ENCODE measurements at places on chromosomes 13 and 19. TPM values are rescaled to one million over a fixed set of nuclear protein-coding genes. Genes with fewer than 3 reads are reported as not detected.
A peak's percentile ranks its signal among the peaks of the same experiment; 100 is the strongest.

LENG1 gene
- total RNA-seq, result 8.0 TPM

- H3K27me3 ChIP-seq, result peaks cover 2% of the 10 kb centered on the region
- no peak for DNase-seq
- no peak overlapping the region for H3K27ac ChIP-seq
- no peak overlapping the region for H3K4me3 ChIP-seq
Measured at GRCh38 chr19:38912600-38913514, 871 bp upstream of the CCER2 start.

DNA sequence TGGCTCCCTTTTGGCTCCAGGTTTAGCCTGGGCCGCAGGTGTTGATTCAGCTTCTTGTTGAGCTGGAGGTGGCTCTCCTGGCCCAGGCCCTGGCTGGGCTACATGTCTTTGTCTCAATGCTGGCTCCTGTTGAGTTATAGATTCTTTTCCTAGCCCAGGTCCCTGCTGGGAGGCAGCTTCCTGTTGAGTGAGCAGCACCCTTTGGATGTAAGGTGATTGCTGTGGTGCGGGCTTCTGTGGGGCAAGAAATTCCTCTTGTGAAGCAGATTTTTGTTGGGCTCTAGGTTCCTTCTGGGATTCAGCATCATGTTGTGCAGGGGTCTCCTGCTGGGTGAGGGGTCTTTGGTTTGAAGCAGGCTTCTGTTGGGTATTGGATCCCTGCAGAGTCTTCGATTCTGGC is 545 bp downstream of the LIPE start:
- H3K27ac ChIP-seq, result no peak overlapping the region
- no peak overlapping the region for H3K4me3 ChIP-seq
- H3K4me1 ChIP-seq, result peaks cover 8% of the 10 kb centered on the region
- H3K36me3 ChIP-seq, result no peaks in the 10 kb centered on the region
- no peaks in the 10 kb centered on the region for H3K27me3 ChIP-seq
- no peak for DNase-seq

UQCR11 gene
- 200 TPM for total RNA-seq

- DNase-seq, result no peak
- H3K27ac ChIP-seq, result no peak overlapping the region
Measured at GRCh38 chr13:89988206-89988605, 1359.3 kb upstream of the MIR17HG start.

GRCh38 chr13:93646245-93646644 is 419.6 kb downstream of the GPC6 start:
- H3K27ac ChIP-seq, result no peak overlapping the region
- DNase-seq, result no peak
- no peaks in the 10 kb centered on the region for H3K4me1 ChIP-seq

DNA sequence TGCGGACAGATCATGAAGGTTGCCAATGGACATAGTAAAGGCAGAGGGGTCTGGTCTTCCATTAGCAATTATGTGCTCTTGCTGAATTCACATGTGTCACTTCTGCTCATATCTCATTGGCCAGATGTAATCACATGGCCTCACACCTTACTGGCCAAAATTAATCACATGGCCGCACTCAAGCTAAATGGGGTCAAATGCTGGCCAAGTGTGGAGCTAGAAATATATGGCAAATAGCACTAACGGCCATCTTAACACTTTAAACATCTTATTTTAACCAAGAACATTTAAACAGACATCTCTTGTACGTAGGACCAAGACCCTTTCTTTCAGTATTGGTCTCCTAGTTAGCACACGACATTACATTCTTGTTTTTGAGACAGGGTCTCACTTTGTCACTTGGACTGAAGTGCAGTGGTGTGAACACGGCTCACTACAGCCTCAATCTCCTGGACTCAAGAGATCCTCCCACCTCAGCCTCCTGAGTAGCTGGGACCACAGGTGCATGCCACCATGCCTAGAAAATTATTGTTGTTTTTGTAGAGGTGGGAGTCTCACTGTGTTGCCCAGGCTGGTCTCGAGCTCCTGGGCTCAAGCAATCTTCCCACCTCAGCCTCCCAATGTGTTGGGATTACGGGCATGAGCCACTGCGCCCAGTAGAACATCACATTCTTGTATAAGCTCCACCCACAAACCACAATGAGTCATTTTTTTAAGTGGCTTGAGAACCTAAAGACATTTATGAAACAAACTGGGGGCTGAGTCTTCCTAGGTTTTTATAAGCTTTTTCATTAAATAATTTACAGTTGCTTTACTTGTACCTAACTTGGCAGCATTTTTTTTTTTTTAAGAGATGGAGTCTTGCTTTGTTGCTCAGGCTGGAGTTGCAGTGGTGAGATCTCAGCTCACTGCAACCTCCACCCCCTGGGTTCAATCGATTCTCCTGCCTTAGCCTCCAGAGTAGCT is 2.9 kb upstream of the PTOV1 start:
- H3K4me3 ChIP-seq, result no peak overlapping the region
- no peak for DNase-seq
- peaks cover 14% of the 10 kb centered on the region for H3K4me1 ChIP-seq

DNA sequence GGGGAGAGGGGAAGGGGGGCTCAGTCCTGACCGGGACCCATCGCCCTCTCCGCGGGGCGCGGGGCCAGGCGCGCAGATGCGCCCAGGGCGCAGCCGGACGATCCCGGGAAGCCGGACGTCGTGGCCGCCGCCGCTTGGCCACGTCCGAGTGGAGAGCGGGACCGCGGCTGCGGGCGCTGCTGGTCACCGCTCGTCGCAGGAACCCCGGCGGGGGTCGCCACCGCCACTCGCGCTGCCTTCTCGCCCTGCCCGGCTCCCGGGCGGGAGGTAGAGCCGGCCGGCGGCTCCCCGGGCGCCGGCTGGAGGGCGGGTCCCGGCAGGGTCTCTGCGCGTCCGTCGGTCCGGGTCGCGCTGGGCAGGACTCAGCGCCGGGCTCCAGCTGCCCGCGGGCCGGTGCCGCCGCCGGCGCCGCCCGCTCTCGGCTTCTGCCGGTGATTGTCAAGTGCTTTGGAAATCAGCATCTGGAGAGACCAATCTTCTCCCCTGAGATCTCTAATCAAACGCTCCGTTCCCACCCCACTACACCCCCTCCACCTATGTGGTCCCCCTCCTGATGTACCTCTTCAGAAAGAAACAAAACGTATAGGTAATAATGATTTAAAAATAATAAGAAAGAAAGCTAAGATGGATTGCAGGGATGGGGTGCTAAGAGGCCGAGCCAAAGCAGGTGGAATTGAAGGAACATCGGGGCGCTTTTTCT is 464.4 kb downstream of the ITGBL1 start:
- H3K27ac ChIP-seq, result no peak overlapping the region
- no peak for DNase-seq
- no peaks in the 10 kb centered on the region for H3K36me3 ChIP-seq
- H3K4me1 ChIP-seq, result no peaks in the 10 kb centered on the region
- peaks cover 13% of the 10 kb centered on the region for H3K27me3 ChIP-seq

ACER1 gene
- not detected for total RNA-seq

ZNF763 gene
- 9.8 TPM for total RNA-seq

- H3K36me3 ChIP-seq, result no peaks in the 10 kb centered on the region
- H3K27me3 ChIP-seq, result no peaks in the 10 kb centered on the region
- H3K4me3 ChIP-seq, result no peak overlapping the region
Measured at GRCh38 chr13:46165485-46166223, 16.3 kb downstream of the LCP1 start.

CD37 gene
- 35.7 TPM for total RNA-seq

- H3K27me3 ChIP-seq, result no peaks in the 10 kb centered on the region
- DNase-seq, result peak; percentile 80
- peak overlapping the region; percentile 23 for H3K27ac ChIP-seq
- peak overlapping the region; percentile 85 for H3K4me3 ChIP-seq
Measured at GRCh38 chr19:17420475-17420924, 653 bp downstream of the MVB12A start.

- H3K4me3 ChIP-seq, result no peak overlapping the region
- H3K27ac ChIP-seq, result no peak overlapping the region
- peaks cover 2% of the 10 kb centered on the region for H3K4me1 ChIP-seq
- H3K27me3 ChIP-seq, result no peaks in the 10 kb centered on the region
- no peaks in the 10 kb centered on the region for H3K36me3 ChIP-seq
Measured at GRCh38 chr13:23510979-23511735, 59.1 kb upstream of the TNFRSF19 start.

DNA sequence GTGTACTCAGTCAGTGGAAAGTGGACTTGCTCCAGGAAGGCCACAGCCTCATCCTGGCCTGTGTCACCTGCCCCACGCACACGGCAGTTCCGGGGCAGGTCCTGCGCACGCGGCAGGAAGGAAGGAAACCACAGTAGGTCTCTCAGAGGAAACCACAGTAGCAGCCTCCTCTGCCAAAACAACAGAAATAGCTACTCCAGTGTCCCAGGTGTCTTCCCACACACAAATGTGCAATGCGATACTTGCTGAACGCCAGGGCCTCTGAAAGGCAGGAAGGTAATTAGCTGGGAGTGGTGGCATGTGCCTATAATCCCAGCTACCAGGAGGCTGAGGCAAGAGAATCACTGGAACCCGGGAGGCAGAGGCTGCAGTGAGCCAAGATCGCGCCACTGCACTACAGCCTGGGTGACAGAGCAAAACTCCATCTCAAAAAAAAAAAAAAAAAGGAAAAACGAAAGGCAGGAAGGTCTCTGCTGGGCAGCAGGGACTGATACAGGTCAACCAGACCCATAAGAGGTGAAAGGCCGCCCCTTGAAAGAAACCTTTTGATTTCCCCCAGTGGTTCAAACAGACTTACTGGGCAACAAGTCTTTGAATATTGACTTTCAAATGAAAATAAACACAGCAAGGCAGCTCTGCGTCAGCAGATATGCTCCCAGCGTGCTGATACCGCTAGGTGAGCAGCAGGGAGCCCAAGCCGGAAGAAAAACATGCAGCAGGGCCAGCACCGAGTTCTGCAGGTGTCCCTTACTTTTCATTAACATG is 49.5 kb downstream of the CRYL1 start:
- H3K4me3 ChIP-seq, result no peak overlapping the region
- H3K36me3 ChIP-seq, result peaks cover 11% of the 10 kb centered on the region
- peaks cover 3% of the 10 kb centered on the region for H3K4me1 ChIP-seq
- H3K27ac ChIP-seq, result no peak overlapping the region
- DNase-seq, result no peak
- H3K27me3 ChIP-seq, result no peaks in the 10 kb centered on the region

DNA sequence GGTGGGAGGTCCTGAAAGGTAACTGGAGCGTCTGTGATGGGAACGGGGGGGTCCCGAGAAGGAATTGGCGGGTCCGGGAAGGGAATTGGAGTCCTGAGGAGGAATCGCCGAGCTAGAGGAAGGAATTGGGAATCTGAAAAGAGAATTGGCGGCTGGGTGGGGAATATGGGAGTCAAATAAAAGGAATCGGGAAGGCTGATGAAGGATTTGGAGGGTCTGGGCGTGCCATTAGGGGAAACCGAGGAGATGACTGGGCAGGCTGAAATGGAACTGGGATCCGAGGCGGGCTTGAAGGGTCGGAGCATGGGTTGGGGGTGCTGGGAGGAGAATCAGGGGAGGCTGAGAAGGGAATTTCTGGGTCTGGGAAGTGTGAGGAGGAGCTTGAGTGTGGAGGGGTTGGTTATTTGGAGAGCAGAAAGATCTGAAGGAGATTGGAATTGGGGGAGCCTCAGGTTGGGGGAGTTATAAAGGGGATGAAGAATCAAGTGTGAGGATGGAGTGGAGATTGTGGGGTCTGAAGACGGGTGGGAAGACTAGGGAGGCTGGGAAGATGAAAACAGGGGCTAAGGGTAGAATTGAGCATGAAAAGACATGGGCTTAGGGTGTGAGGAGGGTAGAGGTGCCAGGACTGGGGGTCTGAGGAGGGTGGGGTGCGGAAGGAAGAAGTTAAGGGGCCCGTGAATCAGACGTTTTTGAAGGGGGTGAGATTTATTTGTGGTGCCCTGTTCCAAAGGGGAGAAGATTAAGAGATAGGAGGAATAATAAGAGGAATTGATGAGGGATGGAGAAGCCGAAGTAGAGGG is 718 bp downstream of the ACTN4 start:
- H3K36me3 ChIP-seq, result no peaks in the 10 kb centered on the region
- no peaks in the 10 kb centered on the region for H3K27me3 ChIP-seq
- H3K4me1 ChIP-seq, result peaks cover 26% of the 10 kb centered on the region
